ENCODE measurements at places on chromosomes 5 and 9. TPM values are rescaled to one million over a fixed set of nuclear protein-coding genes. Genes with fewer than 3 reads are reported as not detected.

ADRA1B gene
- total RNA-seq = not detected

MYOT gene
- total RNA-seq = not detected

GRIN3A gene
- total RNA-seq = not detected

C9orf57 gene
- not detected for total RNA-seq

PCDHAC2 gene
- total RNA-seq = under 0.01 TPM

PROB1 gene
- total RNA-seq = 1.2 TPM

PRPF4 gene
- total RNA-seq = 26.6 TPM

CDKN2A gene
- 39.5 TPM for total RNA-seq

GARIN3 gene
- total RNA-seq = not detected

TICAM2 gene
- 11.8 TPM for total RNA-seq

PKN3 gene
- total RNA-seq = 1.9 TPM

KIAA0825 gene
- 5.5 TPM for total RNA-seq

ARSI gene
- 12.1 TPM for total RNA-seq

EIF4E1B gene
- not detected for total RNA-seq

CCNI2 gene
- total RNA-seq = not detected

PCDHB3 gene
- total RNA-seq = 0.29 TPM

DPH7 gene
- 25.5 TPM for total RNA-seq

ZFAND5 gene
- total RNA-seq = 149 TPM

TMEM252 gene
- not detected for total RNA-seq

CAVIN4 gene
- total RNA-seq = 1.2 TPM

SLC45A2 gene
- total RNA-seq = not detected

SH3TC2 gene
- total RNA-seq = 1.5 TPM

BAAT gene
- total RNA-seq = not detected

SHOC1 gene
- total RNA-seq = under 0.01 TPM

CSF2 gene
- total RNA-seq = not detected

ANKRD55 gene
- not detected for total RNA-seq

FAM153A gene
- 0.66 TPM for total RNA-seq

GPR150 gene
- total RNA-seq = 0.66 TPM

GGTA1 gene
- total RNA-seq = not detected

SPDL1 gene
- total RNA-seq = 22.3 TPM

IFNA2 gene
- total RNA-seq = not detected

DMGDH gene
- 2.5 TPM for total RNA-seq

HACD4 gene
- total RNA-seq = 16.3 TPM

KIAA1958 gene
- total RNA-seq = 1.5 TPM

SLC25A2 gene
- total RNA-seq = 1.0 TPM

F2RL2 gene
- 42.3 TPM for total RNA-seq

LHFPL2 gene
- 84.7 TPM for total RNA-seq

CFAP90 gene
- 0.17 TPM for total RNA-seq

GABRG2 gene
- not detected for total RNA-seq

HRH2 gene
- not detected for total RNA-seq

PIP5K1B gene
- total RNA-seq = not detected

Measured in smooth muscle cell of trachea (primary cell).